Islet precursor cell (in vitro differentiated cells): ENCODE measurements at places on chromosomes 4 and X.

DNA sequence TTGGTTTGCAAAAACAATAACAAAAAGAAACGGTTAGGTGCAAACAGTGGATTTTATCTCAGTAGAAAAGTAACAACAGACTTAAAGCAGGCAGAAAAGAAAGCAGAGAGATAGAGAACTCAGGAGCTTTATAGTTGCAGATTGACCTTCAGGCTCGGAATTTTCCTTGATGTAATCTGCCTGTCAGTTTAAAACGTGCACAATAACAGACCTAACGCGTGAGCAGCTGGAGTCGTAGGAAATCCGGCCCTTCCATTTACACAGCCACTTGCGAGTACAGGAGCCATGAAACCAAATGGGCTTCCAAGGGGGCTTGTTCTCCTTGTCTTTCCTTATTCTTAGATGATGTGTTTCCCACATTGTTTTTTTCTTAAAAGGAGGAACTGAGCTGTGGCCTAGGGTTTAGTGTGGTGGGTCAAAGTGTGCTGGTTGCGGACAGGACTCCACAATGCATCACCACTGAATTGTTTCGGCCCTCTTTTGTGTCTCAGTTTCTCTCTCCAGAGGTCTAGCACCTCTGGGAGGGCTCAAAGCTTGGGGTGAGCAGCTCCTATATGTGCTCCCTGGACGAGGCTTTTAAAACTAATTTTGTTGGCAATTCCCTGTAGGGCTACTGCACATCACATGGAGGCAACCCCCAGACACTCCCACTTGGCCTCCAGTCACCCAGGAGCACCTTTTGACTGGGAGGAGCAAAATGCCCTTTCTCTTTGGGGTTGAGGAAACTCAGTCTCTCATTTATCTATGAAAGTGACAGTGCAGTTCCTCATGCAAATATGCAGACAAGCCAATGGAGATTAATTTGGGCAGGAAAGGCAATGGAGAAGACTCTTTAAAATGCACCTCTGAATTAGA lies 13.9 kb upstream of the MPP1 start:
- DNase-seq = no peak

DNA sequence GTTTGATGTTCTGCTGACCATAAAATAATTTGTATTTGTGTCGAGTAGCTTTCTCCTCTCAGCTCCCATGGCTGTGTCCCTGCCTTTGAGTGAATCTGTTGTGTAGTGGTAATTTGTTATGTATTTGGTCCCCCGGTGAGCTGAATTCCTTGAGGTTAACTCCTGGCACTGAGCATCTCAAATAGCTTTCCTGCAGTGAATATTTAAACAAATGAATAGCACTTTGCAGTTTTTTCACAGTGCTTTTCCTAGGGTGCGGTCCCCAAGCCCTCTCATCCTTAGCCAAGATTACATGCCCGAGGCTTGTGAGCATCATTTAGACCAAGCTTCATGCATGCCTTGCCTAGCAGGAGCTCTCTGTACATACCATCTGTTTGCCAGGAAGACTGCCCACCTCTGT lies 74.2 kb downstream of the CLDN34 start:
- no peak for DNase-seq

DNA sequence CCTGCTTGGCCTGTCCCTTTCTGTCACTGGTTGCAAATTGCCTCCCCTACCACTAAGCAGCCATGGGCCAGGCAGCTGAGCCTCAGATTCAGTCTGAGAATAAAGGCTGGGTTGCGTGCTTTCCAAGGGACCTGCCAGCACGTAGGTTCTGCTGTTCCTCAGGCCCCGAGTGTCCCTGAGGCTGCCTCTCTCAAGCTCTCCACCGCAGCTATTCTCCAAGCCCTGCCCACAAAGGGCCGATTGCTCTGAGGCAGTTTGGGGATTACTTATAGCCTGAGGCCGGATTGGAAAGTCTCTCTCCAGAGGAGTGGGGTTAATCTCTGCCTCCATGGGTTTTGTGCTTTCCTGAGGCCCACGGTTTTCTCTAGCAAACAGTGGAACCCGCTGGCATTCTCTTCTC lies 590.7 kb downstream of the BCOR start:
- no peak for DNase-seq

DNA sequence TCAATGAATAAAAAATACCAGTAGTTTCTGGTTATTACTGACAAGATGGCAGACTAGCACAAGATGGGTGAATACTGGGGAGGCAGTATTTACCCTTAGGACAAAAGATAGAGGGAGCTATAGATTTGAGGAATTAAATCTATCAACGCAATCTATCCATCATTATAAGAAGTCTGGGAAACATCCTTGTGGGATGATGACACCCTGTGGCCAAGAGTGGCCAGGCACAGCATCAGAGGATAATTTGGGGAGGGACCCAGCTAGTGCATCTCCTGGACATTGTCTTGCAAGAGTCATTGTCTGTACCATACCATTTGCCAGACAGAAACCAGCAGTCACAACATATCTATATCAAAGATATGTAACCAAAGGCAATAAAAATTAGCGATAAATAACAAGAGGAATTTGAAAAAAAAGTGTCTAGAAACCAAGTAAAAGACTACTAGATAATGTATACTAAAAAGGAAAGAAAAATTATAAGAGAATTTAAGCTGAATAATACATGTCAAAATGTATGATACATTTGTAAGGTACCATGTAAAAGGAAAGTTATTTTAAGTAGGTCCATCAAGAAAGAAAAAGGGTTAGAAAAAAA lies 22.9 kb downstream of the KCTD8 start:
- DNase-seq = peak; percentile 63

- no peak for DNase-seq
Observed at GRCh38 chr4:4410271-4410670, 23.4 kb downstream of the NSG1 start.

GRCh38 chr4:171676555-171677215 lies 136.5 kb upstream of the GALNTL6 start:
- no peak for DNase-seq

DNA sequence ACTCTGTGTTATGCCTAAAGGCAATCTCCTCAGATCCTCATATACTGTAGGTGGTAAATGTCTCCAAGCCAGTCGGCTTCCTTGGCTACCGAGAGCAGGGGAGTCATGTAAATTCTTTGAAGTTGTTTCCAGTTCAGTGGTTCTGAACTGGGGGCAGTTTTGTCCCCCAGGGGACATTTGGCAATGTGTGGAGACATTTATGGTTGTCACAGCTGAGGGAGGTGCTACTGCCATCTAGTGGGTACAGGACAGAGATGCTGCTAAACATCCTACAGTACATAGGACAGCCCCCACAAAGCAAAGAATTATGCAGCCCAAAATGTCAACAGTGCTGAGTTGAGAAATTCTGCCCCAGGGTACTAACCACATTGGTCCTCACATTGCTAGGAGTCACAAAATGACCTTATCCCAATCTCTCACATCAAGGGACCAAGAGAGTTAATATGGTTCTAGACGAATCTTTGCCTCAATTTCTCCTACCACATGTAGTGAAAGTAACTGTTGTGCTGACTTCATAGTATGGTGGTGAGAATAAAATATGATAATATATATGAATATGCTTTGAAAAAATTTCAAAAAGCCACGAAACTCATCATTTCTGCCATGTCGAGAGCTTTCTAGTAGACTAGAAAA lies 104.4 kb upstream of the ARHGAP24 start:
- DNase-seq = peak; percentile 65
